Endothelial cell of coronary artery (primary cell): ENCODE measurements at places on chromosomes 2 and 18. TPM values are rescaled to one million over a fixed set of nuclear protein-coding genes. Genes with fewer than 3 reads are reported as not detected.

Gene PRKAG3
- total RNA-seq = not detected in 2 replicates

Gene KLHL14
- not detected in 2 replicates for total RNA-seq

Gene DSG3
- total RNA-seq = under 0.01 TPM in 1 of 2 replicates, not detected in the other

Gene QPCT
- 16.7 and 17.5 TPM in 2 replicates for total RNA-seq
